ENCODE measurements at places on chromosomes 1 and 21. TPM values are rescaled to one million over a fixed set of nuclear protein-coding genes. Genes with fewer than 3 reads are reported as not detected.

NKAIN1 gene
- 2.3 TPM for polyA plus RNA-seq

PCP4 gene
- polyA plus RNA-seq = 32,123 TPM

AHCYL1 gene
- 121 TPM for polyA plus RNA-seq

ADAMTS1 gene
- polyA plus RNA-seq = 3.3 TPM

OR2W3 gene
- polyA plus RNA-seq = not detected

CASQ1 gene
- 18.4 TPM for polyA plus RNA-seq

F13B gene
- polyA plus RNA-seq = not detected

PKLR gene
- not detected for polyA plus RNA-seq

LRRN2 gene
- 11.7 TPM for polyA plus RNA-seq

TFF1 gene
- polyA plus RNA-seq = not detected

PM20D1 gene
- 4.9 TPM for polyA plus RNA-seq
